Activated CD4-positive, alpha-beta T cell treated with anti-CD3 and anti-CD28 coated beads for 36 hours (primary cell): ENCODE measurements at places on chromosomes 5 and 9.

DNA sequence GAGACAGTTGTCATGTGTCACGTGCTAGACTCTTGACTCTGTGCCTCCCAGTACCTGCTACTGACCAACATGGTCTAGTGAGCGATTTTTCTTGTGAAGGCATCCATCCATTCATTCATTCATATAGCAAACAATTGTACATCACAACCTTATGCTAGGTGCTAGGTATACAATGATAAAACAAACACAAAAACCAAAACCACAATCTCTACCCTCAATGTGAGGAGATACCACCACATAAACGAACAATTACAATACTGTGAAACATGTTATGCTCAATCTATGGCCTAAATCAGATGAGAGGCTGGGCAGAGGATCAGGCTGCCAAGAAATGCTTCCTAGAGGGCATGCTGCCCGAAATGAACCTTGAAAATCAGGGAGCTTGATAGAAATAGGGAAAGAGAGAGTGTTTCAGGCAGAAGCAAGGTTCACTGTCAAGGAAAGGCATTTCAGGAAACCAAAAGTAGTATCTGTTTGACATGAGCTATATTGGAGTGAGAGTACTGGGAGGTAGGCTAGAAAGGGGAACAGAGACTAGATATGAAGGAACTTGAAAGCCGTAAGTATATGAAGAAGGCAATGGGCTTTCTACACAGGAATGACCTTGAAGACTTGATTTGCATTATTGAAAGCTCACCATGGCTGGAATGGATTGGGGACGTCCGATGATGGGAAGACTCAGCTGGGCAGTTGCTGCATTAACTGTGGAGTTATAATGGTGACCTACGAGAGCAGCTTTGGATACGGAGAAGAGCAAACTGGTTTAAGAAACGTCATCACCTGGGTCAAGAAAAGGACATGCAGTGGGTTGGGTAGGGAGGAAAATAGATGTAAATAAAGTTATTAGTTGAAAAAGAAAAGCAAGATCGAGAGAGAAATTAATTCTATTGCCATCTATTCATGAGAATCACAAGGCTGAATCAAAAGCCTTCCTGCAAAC is 90.1 kb downstream of the THBS4 start:
- DNase-seq = no peak
- H3K4me1 ChIP-seq = peaks cover 46% of the 10 kb centered on the region
- peaks cover 11% of the 10 kb centered on the region for H3K36me3 ChIP-seq

DNA sequence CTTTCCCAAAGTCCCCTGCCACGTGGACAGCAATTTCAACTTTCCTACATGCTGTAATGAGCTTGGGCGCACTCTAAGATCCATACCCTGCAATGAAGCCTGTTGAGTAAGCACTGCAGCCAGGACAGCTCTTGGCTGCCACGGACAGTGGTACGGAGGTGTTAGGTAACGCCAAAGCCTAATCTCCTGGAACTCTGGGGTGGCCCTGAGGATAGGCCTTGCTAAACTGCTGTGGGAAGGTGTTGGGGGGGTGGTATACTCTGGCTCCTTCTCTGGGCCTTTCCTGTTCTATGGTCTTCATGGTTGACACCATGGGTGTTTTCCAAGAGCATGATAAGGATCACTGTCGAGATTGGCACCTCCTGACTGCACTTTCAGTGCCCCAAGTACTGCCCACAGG is 66.4 kb upstream of the PITX1 start:
- no peak for DNase-seq
- no peaks in the 10 kb centered on the region for H3K4me1 ChIP-seq
- no peak overlapping the region for H3K27ac ChIP-seq
- no peak overlapping the region for H3K4me3 ChIP-seq
- H3K27me3 ChIP-seq = peaks cover 3% of the 10 kb centered on the region

GRCh38 chr5:160774666-160775315 is 77.2 kb downstream of the ATP10B start:
- no peak for DNase-seq
- H3K27ac ChIP-seq = no peak overlapping the region
- H3K36me3 ChIP-seq = no peaks in the 10 kb centered on the region
- H3K4me1 ChIP-seq = no peaks in the 10 kb centered on the region
- peaks cover 4% of the 10 kb centered on the region for H3K27me3 ChIP-seq
- H3K4me3 ChIP-seq = no peak overlapping the region

DNA sequence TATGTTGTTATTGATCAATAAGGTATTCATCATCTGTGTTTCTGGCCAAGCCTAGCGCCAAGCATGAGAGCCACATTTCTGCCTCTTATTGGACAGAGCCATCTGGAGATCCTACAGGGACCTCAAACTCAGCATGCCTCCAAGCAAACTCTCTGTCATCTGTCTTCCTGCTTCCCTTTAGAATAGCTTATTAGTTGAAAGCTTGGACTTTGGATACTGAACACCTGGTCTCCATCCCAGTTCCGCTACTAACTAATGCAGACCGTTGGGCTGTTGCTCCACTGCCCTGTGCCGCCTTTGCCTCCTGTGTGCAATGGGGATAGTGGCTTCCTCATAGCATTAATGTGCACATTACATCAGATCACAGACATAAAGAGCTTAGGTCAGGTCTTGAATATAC is 65.5 kb downstream of the MAP1B start:
- H3K36me3 ChIP-seq = no peaks in the 10 kb centered on the region
- H3K4me1 ChIP-seq = peaks cover 3% of the 10 kb centered on the region
- no peak overlapping the region for H3K27ac ChIP-seq
- DNase-seq = no peak

GRCh38 chr9:21320465-21320864 is 14.7 kb downstream of the KLHL9 start:
- H3K36me3 ChIP-seq = peaks cover 13% of the 10 kb centered on the region
- H3K27me3 ChIP-seq = no peaks in the 10 kb centered on the region
- DNase-seq = no peak
- no peak overlapping the region for H3K4me3 ChIP-seq
- peaks cover 10% of the 10 kb centered on the region for H3K4me1 ChIP-seq

DNA sequence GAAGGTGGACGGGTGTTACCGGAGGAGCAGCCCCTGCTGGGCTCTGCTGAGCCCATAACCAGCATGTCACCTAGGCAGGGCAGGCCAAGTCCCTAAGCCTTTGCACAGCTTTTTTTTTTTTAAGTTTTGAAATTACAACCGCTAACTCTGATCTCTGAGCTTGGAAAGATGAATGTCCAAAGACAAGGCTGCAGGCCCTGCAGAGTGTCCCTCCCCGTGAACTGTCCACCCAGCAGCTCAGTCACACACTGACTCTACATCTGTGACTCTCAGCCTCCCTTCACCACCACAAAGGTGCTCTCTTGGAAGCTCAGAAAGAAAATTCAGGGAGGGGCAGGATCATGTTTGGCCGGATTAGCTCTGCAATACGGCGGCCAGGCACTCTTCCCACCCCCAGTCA is 119.0 kb upstream of the PPP1R26 start:
- no peak for DNase-seq
- H3K27me3 ChIP-seq = no peaks in the 10 kb centered on the region
- H3K4me1 ChIP-seq = no peaks in the 10 kb centered on the region
- H3K36me3 ChIP-seq = no peaks in the 10 kb centered on the region

GRCh38 chr5:115289104-115289503 is 7.3 kb downstream of the CCDC112 start:
- peaks cover 9% of the 10 kb centered on the region for H3K4me1 ChIP-seq
- H3K27ac ChIP-seq = no peak overlapping the region
- peaks cover 2% of the 10 kb centered on the region for H3K36me3 ChIP-seq
- no peak overlapping the region for H3K4me3 ChIP-seq
- H3K27me3 ChIP-seq = no peaks in the 10 kb centered on the region

DNA sequence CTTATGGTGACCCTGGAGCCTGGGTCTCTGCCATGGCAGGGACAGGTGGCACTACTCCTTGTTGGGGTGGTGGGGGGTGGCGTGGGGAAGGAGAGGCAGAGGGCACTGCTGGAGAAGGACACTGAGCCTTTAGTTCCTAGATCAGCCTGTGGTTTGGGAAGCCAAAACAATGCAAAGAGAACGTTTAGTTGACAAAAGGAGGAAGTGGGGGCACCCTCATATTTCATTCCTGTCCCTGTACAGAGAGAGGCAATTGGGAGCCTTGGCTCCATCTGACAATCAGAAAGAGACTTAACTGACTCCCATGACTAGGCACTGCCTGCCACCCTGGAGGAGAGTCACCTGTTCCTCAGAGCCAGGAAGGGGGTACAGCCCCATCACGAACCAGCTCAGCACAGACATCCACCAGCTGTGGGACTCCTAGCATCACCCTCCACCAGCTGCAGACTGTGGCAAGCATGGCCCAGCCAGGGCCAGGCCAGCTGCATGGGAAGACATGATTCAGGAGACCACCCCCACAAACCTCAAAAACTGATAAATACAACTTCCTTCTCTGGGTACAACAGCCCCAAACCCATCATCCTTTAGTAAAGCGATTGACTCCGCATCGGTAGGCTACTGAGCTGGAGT is 257.5 kb downstream of the HSPA4 start:
- H3K27ac ChIP-seq = no peak overlapping the region
- no peak for DNase-seq
- H3K4me1 ChIP-seq = no peaks in the 10 kb centered on the region
- peaks cover 3% of the 10 kb centered on the region for H3K27me3 ChIP-seq
- H3K36me3 ChIP-seq = no peaks in the 10 kb centered on the region

GRCh38 chr5:127025467-127025866 is 4.9 kb downstream of the MARCHF3 start:
- peaks cover 21% of the 10 kb centered on the region for H3K4me1 ChIP-seq
- H3K27me3 ChIP-seq = no peaks in the 10 kb centered on the region
- no peaks in the 10 kb centered on the region for H3K36me3 ChIP-seq
- DNase-seq = no peak

- H3K36me3 ChIP-seq = no peaks in the 10 kb centered on the region
- DNase-seq = no peak
- no peaks in the 10 kb centered on the region for H3K4me1 ChIP-seq
- no peak overlapping the region for H3K4me3 ChIP-seq
Observed at GRCh38 chr5:160618286-160618685, 196.6 kb downstream of the PTTG1 start.

GRCh38 chr9:3521966-3522365 is 3.8 kb downstream of the RFX3 start:
- peak overlapping the region; percentile 70 for H3K27ac ChIP-seq
- peaks cover 10% of the 10 kb centered on the region for H3K36me3 ChIP-seq
- DNase-seq = no peak
- H3K4me1 ChIP-seq = peaks cover 31% of the 10 kb centered on the region
- peak overlapping the region; percentile 89 for H3K4me3 ChIP-seq

GRCh38 chr5:150492621-150493020 is 15.3 kb upstream of the NDST1 start:
- H3K4me1 ChIP-seq = peaks cover 1% of the 10 kb centered on the region
- no peaks in the 10 kb centered on the region for H3K27me3 ChIP-seq
- DNase-seq = no peak
- H3K27ac ChIP-seq = no peak overlapping the region

- no peak overlapping the region for H3K27ac ChIP-seq
- no peaks in the 10 kb centered on the region for H3K4me1 ChIP-seq
- no peaks in the 10 kb centered on the region for H3K36me3 ChIP-seq
- H3K27me3 ChIP-seq = peaks cover 4% of the 10 kb centered on the region
- H3K4me3 ChIP-seq = no peak overlapping the region
Observed at GRCh38 chr5:163841-164240, 27.5 kb upstream of the LRRC14B start.

- H3K27me3 ChIP-seq = peaks cover 4% of the 10 kb centered on the region
- H3K4me1 ChIP-seq = peaks cover 33% of the 10 kb centered on the region
- no peak overlapping the region for H3K4me3 ChIP-seq
Observed at GRCh38 chr9:129335464-129336129, 157.5 kb upstream of the IER5L start.

DNA sequence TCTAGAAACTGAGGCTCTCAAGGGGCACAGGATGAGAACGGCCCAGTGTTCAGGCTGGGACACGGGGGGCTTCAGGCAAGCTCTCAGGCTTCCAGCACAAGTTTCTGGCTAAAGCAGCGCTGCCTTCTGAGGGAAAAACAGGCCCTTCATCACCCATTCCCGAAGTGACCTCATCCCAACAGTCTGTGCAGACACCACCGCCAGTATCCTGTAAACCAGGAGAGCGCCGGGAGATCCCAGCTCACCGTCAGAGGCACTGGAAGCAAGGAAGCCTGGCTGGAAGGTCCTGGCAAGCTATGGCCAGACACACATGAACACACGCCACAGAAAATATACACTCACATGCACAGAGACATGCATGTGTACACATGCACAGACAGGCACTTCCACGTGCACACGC is 8.8 kb downstream of the SLC12A7 start:
- DNase-seq = no peak
- no peak overlapping the region for H3K27ac ChIP-seq
- no peaks in the 10 kb centered on the region for H3K36me3 ChIP-seq
- H3K27me3 ChIP-seq = no peaks in the 10 kb centered on the region
- peak overlapping the region; percentile 8 for H3K4me3 ChIP-seq

DNA sequence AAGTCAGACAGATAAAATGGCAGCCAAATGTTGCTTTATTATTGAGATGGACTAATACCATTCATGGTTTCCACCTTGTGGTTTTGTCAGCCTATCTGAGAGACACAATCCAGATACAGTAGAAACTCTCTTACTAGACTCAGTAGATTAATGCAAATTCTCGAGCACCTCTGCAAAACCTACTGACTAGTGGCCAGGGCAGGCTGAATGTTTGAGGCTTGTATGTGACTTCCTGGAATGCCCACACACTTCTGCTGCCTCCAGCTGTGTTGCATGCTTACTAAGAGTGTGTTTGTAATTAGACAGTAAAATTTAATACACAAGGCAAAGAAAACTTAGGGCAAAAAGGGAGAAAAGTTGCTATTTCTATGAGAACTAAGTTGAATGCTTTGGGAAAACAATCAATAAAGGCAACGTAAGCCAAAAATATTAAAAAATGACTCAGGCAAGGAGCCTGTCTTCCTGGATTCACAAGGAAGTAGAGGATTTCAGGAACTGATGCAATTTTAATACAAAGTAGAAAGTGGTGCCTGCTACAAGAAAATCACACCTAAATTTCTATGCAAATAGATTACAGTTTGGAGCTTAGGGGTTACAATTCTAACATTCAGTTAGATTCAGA is 30.2 kb upstream of the CCNG1 start:
- no peak overlapping the region for H3K27ac ChIP-seq
- DNase-seq = no peak
- H3K4me1 ChIP-seq = peaks cover 2% of the 10 kb centered on the region
- H3K36me3 ChIP-seq = no peaks in the 10 kb centered on the region

DNA sequence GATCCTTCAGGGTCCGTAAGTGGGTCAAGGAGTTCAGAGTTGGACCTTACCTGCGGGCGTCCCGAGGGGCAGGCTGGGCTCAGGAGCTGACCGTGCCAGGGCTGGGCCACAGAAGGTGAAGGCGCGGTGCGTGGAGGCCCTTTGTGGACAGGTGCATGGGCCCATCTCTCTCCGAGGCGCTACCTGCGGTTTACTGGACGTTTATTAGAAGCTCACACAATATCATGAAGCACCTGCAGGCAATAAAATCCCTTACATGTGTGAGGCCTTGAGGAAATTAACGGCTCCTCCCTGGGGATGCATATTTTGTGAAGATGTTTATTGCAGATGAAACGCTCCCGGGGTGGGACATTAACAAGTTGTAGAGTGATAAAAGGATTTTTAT is 79.8 kb upstream of the LMX1B start:
- H3K4me1 ChIP-seq = no peaks in the 10 kb centered on the region
- no peaks in the 10 kb centered on the region for H3K36me3 ChIP-seq
- no peak overlapping the region for H3K27ac ChIP-seq
- H3K27me3 ChIP-seq = peaks cover 1% of the 10 kb centered on the region
- H3K4me3 ChIP-seq = no peak overlapping the region

GRCh38 chr5:10291692-10292339 is 15.9 kb downstream of the CMBL start:
- DNase-seq = no peak
- no peak overlapping the region for H3K27ac ChIP-seq
- H3K27me3 ChIP-seq = peaks cover 9% of the 10 kb centered on the region
- H3K36me3 ChIP-seq = no peaks in the 10 kb centered on the region
